ENCODE measurements at places on chromosomes 11 and 22.
A peak's percentile ranks its signal among the peaks of the same experiment; 100 is the strongest.

DNA sequence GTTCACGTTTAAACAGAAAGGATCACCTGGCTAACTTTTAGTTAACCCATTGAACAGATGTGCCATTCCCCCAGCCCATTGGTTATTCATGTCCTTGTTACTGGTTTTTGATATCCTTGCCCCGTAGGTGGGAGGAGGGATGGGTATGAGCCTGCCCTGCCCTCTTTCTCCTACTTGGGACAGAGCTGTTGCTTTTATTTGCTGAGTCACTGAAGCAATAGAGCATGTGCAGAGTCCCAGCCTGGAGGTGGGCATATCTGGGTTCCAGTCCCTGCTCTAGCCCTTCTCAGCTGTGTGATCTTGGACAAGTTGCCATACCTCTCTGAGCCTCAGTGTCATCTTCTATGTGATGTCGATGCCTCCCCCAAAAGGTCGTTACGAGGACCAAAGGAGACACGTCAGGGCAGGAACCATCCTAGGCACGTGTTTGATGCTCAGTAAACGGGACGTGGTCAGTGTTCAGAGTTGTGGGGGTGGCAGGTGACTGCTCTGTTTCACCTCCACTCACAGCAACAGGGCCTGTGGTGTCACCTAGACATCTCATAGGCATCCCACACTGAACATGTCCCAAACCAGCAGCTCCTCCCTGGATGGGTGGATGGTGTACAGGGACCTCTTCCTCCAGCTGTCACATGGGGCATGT, 61.0 kb downstream of the BMAL1 start:
- peak; percentile 28 for DNase-seq

GRCh38 chr11:66607126-66607834, 9.2 kb upstream of the RBM14 start:
- DNase-seq: no peak

GRCh38 chr11:75659836-75660235, 9.0 kb downstream of the MAP6 start:
- DNase-seq: no peak

DNA sequence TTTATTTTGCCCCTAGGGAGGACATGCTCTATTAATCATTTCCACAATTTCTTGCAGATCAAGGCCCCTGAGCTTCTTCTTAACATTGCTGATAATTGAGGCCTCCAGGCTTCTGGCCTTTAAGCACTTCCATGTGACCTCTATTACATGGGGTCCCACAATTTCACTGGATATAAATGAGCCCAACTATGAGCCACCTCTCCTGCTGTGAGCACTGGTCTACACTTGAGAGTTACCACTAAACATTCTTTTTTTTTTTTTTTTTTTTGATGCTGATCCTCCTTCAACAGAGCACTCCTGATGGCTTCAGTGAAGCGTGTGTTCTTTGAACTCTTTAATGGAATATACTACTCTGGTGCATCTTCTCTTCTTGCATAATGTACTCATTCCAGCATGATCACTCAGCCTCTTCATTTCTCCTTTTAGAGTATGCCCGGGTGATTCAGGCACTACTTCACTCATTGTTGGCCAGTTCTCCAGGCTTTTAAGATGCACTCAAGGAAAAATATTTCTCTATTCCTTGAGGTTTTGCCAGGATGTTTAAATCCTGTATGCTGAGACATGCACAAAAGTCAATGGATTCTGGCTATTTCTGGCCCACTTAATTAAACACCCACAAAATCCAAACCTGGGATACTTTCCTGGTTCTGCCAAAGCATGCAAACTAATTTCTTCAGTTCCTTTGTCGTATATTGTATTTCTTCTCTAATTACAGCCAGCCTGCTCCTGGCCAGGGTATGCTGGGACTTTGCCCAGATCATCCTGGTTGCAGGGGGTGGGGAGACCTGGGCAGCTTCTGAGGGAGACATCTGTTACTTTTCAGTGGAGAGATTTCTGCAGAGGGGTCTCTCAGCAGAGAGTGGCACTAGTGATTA, 257.8 kb upstream of the LUZP2 start:
- DNase-seq: no peak

DNA sequence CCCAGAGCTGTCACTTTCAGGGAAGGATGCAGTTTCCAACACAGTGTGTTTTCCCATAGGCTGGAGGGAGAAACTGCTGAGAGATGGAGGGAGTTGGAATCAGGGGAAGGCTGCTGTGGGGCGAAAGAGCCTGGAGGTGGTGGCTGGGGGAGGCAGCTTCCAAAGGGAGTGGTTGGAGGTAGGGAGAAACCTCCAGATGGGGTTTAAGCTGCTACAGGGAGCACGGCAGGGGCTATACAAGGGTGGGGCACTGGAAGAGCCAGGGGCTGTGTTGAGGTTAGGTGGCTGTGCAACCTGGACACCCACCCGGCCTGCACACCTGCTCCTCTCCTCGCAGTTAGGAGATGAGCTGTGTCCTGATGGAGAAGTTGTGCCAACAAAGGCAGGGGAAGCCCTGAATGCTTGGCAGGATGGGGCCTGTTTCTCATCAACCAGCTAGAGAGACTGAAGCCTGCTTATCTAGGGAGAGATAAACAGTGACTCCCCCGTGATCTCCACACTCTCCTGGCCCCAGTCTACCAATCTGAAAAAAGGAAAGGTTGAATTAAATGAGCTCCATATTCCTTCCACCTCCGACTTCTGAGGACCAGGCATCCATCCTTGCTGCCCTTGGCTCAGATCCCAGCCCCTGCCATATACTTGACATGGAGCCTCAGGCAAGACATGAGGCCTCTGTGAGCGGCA, 3.6 kb upstream of the SLCO2B1 start:
- DNase-seq: no peak

DNA sequence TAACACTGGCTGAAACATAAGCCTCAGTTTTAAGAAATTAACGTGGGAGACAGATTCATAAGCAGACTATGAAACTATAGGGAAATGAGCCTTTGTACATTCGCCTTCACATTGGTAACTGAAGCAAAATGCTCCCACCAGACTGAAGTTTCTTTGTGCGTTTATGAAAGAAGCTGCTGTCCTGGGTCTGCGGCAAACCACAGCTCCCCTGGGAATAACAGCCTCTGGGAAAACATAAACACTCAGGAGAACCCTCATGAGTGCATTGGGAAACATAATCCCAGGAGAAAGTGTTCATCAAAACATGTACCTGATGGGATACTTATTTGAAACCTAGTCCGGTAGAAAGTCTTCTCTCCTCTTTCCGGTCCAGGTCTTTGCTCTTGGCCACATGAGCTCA, 193.1 kb upstream of the LARGE1 start:
- DNase-seq: no peak

- peak; percentile 13 for DNase-seq
These were observed 68.6 kb upstream of the ARHGAP32 start for GRCh38 chr11:129260750-129261149.

GRCh38 chr11:134027671-134028070, 41.2 kb upstream of the JAM3 start:
- DNase-seq: no peak

DNA sequence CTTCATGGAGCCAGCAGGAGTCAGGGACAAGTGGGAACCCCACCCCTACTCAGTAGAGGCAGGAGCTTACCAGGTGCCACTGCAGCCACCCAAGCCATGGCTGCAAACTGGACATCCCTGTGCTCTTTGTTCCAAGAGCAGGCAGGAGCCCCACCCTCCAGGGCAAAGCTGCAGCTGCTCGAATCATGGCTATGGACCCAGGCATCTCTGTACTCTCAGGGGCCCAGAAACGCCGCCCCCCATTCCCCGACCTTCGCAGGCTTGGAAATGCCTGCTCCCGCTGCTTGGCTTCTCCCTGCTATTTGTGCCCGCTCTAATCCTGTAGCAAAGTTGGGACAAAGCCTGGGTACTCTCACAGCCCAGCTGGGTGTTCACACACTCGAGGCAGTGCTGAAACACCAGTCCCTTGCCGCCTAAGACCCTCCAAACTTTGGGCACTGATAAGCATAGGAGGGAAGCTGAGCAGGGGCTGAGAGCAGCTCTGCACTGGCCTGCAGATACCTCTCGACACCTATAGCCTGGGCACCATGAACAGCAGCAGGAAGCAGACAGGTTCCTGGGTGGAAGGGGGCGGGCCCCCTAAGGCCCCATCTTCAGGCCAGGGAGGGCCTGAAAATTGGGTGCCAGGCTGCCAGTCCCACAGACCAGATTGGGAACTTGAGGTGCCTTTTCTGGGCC, 402.4 kb downstream of the LRRC4C start:
- no peak for DNase-seq

DNA sequence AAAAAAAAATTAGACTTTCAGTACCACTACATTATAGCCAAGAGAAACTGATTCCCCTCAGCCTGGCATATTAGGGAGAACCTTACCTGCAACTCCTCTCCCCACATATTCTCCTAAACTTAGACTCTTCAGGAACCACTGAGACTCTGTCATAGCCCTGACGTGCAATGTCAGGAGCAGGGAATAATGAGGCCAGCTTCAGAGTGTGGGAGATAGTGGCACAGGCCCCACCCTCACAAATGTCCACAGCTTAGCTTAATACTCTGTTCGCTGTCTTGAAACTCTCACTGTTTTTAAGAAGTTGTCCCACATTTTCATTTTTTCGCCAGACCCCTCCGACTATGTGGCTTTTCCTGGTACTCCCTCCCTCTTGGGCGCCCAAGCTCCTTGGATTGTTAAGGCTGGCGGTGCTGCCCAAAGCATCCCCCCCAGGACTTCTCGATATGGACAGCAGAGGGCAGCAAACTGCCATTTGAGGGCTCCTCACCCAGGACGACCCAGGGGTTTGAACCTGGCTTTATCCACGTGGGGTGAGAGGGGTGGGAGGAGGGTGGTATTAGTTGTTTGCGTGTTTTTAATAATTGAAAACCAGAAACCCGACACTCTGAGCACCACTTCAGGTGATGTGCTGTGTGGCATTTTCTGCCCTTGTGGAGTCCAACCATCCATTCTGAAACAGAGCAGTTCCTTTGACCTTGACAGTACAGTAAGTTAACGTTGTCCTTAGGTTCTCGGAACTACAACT, 45.2 kb upstream of the RASSF10 start:
- DNase-seq: peak; percentile 50

DNA sequence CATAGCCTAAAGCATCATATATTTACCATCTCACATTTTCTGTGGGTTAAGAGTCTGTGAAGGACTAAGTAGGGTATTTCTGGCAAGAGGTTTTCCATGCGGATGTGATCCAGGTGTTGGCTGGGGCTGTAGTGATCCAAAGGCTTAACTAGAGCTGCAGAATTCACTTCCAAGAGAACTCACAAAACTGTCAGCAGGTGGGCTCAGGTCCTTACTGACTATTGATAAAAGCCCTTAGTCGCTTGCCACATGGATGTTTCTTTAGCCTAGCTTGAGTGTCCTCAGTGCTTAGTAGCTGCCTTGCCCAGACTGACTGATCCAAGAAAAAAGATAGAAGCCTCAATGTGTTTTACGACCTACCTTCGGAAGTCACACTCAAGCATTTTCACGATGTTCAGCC, 250.8 kb downstream of the CNTN5 start:
- no peak for DNase-seq

GRCh38 chr11:128476729-128477128, 110.6 kb downstream of the ETS1 start:
- peak; percentile 77 for DNase-seq

DNA sequence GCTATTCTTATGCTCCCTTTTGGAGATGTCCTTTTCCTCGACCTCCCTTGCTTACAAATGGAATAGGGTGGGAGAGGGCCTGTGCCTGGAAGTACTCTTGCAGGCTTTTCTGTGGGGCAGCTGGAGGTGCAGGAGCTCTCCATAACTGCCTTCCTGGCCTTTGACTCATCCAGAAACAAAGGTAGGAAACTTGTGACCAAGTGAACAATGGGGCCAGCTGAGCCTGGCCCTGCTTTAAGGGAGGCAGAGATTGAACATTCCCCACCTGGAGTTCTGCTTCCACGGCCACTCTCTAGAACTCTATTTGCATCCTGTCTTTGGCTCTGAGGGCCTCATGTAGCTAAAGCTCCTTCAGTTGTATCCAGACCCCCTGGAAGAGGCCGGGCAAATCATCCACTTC, 5.1 kb upstream of the LYVE1 start:
- DNase-seq: no peak

DNA sequence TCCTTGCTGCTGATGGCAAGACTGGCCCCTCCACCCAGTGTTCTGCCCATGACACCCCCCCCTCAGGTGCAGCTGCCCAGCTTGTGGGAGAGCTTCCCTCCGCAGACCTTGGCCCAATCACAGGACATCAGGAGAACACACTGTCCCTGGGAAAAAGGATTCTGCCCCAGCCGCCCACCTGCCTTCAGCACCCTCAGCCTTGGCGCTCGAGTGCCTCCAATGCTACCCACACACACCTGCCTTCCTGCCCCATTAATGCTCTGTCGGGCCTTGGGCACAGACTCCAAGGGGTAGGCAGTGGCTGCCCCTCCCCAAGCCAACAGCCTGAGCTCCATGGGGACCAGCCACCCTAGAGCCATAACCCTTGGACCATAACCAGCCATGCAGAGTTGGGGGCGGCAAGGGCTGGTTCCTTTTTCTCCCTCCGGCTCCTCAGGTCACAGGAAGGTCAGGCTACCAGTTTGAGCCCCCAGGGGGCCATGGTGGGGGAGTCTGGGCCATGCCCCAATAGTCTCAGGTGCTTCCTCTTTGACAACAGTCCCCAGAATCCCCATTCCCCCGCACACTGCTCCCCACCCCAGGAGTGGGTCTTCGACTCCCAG, 1.3 kb upstream of the ZNF70 start:
- no peak for DNase-seq

DNA sequence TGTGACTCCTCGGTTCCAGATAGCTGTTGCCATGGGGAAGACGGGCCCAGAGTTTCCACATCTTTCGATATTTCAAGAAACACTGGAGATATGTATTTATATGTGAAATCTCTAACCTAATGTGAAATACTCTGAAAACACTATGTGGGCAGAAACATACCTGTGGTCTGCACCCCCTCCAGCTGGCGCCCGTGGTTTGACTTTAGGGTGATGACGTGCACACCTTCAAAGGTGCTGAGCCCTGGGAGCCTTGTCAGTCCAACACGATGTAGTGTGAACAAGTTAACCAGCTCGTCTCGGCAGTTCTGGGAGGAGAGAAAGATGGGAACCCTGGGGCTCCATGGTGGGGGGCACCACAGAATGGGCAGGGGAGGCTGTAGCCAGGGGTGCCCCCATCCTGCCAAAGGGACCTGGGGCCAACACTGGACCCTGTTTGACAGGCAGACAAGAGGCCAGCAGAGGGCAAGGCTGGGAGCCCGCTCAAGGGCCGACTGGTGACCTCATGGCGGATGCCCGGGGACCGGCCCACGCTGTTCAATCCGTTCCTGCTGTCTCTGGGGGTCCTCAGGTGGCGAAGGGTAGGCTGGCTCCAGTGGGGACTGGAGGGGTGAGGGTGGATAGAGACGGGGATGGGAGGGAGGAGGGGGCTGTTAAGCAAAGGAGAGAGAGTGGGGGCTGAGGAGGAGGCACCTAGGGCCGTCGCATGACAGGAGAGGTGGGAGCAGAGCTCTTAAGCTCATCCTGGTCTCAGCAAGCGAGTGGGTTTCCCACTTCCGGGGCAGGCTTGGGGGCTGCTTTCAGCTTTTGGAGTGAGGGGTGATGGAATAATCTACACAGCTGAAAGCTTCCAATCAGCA, 43.8 kb downstream of the TRIOBP start:
- DNase-seq: no peak

- DNase-seq: no peak
These were observed 21.5 kb upstream of the CABP2 start for GRCh38 chr11:67544616-67545242.

All from common myeloid progenitor, CD34-positive (primary cell).